ENCODE measurements at places on chromosomes 11 and 22.

DNA sequence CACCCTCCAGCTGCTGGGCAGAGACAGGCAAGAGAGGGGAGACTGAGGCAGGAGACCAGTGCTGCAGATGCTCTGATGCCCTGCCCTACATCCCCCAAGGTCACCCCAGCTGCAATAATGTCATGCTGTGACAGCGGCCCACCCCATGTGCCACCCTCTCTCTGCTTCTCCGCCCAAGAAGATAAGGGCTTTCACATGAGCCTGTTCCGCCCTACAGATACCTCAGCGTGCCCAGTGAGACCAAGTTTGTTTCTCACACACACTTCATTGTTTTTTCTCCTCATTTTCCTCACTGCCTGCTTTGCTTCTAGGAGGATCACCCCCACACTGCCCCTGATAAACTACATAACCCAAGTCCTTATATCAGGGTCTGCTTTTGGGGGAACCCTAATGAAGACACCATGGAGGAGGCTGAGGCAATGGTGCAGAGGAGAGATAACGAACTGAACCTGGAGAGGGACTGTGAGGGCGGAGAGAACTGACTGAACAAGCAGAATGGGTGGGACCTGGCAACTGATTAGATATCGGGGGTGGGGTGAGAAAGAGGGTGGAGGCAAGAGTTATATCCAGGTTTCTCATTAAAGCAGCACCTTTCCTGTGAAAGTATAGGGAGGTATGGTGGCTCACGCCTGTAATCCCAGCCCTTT is 37.5 kb upstream of the TSKU start:
- no peak for DNase-seq

- no peak for DNase-seq
These were observed 28.1 kb downstream of the AMPD3 start for GRCh38 chr11:10483174-10483573.

GRCh38 chr11:123251657-123252344 is 56.8 kb upstream of the CLMP start:
- no peak for DNase-seq

- DNase-seq: no peak
These were observed 55.9 kb downstream of the BMAL1 start for GRCh38 chr11:13333456-13333957.

Data from SJCRH30 (cell line).